COLO829 (cell line): ENCODE measurements at places on chromosomes 6 and 20.

DNA sequence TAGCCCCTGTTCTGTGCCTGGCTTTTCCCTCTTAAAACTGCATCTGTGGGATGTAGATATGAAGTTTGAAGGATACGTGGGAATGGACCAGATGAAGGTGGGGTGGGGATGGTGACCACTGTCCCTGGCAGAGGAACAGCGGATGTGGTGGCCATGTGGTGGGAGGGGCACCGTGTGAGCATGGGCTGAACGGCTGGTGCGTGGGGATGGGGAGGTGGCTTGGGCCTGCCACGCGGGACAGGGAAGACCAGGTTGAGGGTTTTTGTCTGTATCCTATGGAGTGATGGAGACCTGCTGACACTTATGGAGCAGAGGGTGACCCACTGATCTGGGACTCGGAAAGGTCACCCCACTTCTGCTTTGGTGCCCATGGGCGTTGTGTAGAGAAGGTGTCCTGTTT lies 19.2 kb downstream of the PHACTR3 start:
- no peak for DNase-seq

- DNase-seq, result no peak
Observed at GRCh38 chr20:43529457-43530153, 22.1 kb downstream of the L3MBTL1 start.

- DNase-seq, result no peak
Observed at GRCh38 chr6:41072836-41073202, at the start of gene NFYA. Gene NFYA, plus strand, starts transcription at chr6:41072974. Its CDS starts 6,116 bp downstream, at chr6:41079090.

DNA sequence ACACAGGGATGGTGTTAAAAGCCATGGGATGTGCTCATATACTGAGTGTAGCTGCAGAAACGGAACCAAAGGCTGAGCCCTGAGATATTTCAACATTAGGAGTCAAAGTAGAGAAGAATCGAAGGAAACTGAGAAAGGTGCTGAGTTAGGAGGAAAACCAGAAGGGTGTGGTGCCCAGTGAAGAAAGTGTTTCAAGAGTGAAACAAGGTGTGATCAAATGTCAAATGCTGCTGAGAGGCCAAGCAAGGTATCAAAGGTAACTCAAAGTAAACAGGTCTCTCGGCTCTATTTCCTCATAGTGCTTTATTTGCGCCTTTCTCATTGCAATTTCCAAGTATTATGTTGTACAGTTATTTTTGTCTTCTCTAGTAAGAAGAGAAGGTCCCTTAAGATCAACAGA lies 94.1 kb downstream of the PRDM1 start:
- DNase-seq, result no peak

GRCh38 chr6:90226257-90226656 lies 70.4 kb downstream of the BACH2 start:
- DNase-seq, result no peak

- no peak for DNase-seq
Observed at GRCh38 chr6:1856381-1856780, 246.7 kb downstream of the FOXC1 start.

DNA sequence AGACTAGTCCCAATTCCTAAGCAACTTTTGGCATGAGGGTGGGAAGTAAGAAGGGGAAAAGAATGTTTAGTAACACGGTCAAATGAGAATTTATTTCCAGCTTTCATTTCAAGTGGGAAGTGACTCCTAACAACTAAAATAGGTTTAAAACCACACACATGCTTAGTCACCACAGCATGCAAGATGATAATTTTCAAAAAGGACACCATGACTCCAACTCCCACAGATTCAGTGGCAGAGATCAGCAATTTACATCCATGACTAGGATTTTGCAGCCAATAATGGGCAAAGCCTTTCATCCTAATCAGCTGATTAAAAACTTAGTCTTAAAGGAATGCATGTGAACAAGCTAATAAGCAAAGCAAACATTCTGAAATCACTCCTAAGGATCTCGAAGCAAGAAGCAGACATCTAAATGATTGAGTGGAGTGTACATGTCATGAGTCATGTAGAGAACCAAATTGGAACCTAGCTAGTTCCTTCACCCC lies 48.1 kb upstream of the GCLC start:
- DNase-seq, result no peak

DNA sequence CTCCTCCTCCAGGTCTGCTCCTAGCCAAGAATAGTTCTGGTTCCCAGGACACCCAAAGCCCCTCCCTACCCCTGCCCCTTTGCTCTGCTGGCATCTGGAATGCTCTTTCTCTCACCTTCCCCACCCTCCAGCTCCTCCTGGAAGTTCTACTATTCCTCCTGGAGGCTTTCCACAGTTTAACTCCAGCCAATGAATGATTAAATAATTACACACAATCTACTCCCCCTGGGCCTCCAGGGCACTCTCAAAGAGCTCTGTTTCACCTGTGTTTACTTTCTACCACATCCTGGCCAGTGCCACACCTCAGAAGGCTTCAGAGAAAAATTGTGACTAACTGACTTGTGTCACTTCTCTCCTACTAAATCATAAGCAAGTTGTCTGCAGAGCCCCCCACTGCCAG lies 36.2 kb downstream of the GCM1 start:
- no peak for DNase-seq

DNA sequence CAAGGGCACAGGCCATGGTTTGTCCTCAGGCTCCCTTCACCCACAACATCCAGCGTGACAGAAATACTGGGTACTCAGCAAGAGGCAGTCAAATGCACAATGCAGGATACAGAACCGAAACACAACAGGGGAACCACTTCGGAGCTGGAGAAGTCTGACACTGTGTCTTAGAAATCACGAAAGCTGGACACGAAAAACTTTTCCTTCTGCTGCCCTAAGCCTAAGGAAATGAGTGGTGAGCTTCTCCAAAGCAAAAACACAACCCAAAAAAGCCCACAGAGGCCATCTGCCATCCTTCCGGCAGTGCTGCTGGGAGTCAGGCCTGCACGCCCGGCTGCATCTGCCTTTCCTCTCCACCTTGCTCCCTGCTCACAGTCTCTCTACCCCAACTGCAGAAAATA lies 106.3 kb downstream of the SLC23A2 start:
- no peak for DNase-seq
